ENCODE measurements at places on chromosomes 16 and 17.

DNA sequence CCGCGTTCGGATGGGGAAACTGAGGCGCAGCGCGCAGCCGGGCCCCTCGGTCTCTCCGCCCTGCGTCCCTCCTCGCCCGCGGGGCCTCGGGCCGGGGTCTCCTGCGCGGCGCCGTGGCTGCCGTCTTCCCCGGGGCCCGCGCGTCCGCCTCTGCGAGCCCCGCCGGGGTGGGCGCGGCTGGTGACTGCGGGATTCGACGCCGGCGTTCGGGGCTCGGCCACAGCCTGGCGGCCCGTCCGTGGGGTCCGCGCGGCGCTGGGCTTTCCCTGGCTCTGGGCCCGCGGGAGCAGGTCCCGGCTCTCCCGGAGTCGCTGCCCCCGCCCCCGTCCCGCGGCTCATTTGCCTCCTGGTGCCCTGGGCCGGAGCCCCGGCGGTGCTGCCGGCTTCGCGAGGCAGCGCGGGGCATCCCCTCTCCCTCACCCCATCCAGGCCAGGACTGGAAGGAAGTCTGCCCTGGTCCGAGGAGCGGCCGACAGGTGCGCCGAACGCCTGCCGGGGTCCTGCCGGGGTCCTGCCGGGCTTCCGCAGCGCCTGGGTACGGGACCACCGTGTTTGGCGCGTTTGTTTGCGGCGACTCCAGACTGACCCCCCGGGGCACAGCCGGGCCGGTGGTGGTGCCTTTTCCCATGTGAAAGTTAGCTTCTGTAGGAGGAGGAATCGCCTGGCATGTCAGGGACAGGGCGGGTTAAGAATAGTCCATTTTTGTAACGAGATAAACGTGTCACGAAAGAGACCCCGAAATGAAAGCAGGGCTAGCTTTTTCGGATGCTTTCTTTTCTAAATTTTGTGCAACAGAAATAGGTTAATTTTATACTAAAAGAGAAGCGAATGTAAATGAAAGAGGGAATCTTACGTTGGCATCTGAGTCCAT is 671 bp downstream of the CHMP6 start:
- DNase-seq = no peak

DNA sequence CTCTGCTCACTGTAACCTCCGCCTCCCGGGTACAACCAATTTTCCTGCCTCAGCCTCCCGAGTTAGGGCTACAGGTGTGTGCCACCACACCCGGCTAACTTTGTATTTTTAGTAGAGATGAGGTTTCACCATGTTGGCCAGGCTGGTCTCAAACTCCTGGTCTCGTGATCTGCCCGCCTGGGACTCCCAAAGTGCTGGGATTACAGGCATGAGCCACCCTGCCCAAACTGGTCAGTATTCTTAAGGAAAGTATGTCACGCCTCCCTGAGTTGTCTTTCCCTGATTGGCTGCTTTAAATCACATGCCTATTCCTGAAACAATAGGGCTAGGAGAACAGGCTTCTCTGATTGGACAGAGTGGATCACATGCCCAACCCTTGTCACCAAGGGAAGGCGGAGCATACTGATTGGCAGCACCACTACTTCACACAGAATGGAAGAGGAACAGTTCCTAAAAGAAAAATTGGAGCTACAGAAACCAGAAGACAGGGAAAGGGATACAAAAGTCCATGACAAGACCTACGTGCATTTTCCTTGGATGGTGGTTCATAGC is 17.6 kb upstream of the CYB5B start:
- DNase-seq = no peak

DNA sequence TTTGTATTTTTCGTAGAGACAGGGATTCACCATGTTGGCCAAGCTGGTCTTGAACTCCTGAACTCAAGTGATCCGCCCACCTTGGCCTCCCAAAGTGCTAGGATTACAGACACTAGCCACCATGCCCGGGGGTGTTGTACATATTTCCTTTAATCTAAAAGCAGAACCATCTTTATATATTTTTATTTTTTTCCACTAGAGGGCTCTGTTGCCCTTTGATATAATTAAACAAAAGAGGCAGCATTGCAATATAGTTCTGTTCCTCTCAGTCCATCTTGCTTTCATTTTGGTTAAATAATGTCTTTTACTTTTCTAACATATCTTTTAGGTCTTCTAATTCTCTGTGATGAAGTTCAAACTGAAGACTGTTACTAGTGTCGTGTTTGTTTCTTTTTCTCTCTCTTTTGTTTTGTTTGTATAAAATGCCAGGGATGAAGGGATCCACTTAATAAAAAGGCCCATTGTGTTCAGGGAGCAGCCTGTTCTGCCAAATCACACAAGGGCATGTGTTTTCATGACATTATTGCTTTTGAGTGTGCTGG is 23.4 kb downstream of the WWOX start:
- DNase-seq = no peak

- DNase-seq = no peak
Measured at GRCh38 chr17:38602453-38602852, 3.3 kb downstream of the SRCIN1 start.

- no peak for DNase-seq
Measured at GRCh38 chr16:28522792-28523191, 16.0 kb downstream of the NUPR1 start.

DNA sequence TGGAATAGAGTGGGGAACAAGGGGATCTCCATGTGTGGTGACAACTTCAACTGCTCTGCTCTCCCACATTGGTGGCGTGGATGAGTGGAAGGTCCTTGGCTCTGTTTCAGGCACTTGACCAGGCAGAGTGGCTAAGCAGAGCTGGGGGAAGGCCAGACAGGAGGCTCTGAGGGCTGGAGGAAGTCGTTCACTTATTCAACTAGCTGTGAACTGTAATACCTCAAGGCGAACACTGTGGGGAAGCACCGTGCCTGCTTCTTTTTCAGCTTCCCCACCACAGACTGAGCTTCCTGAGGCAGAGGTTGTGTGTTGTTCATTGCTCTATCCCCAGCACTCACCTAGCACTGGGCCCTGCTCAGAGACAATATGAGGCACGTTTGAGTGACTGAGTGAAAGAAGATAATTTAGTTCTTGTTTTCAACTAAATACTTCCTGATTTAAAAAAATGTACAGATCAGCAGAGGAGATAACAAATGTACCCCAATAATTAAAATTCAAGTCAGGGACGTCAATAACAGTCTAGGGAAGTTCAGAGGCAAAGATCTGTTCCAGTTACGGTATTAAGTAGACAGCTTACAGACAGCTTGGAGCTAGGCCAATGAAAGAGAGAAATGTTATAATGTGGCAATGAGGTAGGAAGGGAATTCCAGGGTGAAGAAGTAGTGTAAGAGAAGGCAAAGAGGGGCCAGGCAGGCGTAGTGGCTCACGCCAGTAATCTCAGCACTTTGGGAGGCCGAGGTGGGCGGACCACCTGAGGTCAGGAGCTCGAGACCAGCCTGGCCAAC is 34.7 kb downstream of the MYO18A start:
- DNase-seq = peak; percentile 87

- no peak for DNase-seq
Measured at GRCh38 chr17:34645594-34645993, 66.2 kb downstream of the TMEM132E start.

DNA sequence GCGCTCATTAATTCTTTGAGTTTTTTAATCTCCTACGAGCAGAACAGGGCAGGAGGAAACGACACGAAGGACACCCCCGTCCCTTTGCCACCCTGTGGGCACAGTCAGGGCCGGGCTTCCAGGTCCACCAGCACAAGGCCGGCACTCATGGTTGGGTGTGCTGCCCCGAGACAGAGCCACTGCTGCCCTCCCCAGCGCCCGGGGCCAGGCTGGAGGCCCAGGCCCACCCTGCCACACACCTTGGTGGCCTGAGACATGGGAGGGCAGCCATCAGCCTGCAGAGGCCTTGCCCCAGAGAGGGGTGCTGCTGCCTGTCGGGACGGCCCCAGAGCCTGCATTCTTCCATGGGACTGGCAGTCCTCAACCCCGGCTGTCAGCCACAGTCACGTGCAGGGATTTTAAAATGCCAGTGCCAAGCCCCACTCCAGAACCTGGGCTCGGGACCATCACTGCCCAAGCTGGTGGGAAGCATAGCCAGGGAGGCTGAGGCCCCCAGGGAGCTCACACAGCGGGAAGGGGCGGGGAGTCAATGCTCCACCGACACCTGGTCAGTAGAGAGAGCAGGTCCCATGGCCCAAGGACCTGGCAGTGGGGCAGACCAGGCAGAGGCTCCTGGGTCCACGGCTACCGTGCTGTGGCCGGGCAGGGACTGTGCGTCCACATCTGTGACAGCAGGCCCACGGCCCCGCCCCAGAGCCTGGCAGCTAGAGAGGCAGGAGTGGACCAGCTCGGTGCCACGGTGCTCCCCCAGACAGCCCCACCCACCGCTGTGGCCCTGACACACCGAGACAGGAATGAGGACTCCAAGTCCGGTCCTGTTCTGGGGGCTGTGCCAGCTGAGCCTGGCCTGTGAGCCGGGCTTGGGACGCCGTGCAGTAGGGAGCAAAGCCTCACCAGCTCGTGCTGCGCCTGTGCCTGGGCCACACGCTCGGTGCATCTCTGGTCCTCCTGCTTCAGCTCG is 27.5 kb downstream of the CEP131 start:
- no peak for DNase-seq

GRCh38 chr17:50130559-50131305 is 772 bp upstream of the SAMD14 start:
- DNase-seq = no peak

- DNase-seq = no peak
Measured at GRCh38 chr17:19781488-19782458, 33.7 kb upstream of the ALDH3A1 start.

- no peak for DNase-seq
Measured at GRCh38 chr16:74601126-74601871, 5.6 kb downstream of the GLG1 start.

- no peak for DNase-seq
Measured at GRCh38 chr17:38707678-38708351, 2.7 kb downstream of the MLLT6 start.

DNA sequence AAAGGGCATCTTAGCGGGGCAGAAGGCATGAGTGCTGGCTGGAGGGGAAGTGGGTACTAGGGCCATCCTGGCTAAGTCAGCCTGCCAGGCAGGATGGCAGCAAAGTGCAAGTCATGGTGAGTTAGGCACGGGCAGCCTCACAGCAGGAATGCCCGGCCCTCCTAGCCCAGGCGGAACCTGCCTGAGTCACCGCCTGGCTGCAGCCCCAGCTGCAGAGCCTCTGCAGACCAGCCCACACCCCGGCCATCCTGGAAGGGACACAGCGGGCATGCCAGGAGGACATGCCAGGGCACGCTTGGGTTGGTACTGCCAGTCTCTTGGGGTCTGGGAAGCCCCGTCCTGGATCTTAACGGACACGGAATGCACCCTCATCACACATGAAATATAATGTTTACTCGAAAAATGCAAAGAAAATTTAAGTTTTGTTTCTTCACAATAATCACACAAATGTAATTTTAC is 5.0 kb upstream of the ALDH3A1 start:
- peak; percentile 90 for DNase-seq

GRCh38 chr17:76407509-76407908 is 23.1 kb downstream of the SPHK1 start:
- DNase-seq = no peak

DNA sequence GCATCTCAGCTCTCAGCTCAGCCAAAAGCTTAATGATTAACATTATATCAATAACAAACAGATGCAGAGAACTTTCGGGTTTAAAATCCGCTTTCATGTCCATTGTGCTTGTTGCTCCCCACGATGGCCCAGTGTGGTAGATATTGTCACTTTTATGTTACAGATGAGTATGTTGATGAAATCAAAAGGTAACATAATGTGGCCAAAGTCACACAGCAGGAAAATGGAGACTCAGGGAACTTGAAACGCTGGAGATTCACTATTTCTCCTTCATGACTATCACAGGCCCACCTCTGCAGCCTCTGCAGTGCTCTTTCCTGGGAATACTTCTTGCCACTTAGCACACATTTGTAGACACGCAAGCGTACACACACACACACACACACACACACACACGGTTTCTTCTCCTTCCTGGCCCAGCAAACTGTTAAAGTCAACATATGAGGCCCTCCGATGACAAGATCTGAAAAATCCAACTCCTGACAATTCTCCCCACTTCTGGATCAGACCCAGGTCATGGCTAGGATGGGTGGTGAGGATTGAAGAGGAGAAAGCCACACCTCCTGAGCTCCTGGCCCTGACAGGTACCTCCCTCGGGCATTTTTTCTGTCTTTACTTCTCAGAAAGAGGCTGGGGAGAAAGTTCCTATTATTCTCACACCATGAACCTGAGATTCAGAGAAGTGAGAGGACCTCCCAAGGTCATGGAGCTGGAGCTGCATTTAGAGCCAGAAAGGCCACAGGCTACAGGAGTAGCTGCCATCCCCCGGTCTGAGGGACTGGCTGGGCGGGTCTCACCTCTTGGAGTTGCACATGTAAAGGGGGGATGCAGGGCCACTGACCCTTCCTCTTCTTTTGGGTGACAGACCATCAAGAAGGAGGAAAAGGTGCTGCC is 9.7 kb downstream of the DRC7 start:
- DNase-seq = no peak

DNA sequence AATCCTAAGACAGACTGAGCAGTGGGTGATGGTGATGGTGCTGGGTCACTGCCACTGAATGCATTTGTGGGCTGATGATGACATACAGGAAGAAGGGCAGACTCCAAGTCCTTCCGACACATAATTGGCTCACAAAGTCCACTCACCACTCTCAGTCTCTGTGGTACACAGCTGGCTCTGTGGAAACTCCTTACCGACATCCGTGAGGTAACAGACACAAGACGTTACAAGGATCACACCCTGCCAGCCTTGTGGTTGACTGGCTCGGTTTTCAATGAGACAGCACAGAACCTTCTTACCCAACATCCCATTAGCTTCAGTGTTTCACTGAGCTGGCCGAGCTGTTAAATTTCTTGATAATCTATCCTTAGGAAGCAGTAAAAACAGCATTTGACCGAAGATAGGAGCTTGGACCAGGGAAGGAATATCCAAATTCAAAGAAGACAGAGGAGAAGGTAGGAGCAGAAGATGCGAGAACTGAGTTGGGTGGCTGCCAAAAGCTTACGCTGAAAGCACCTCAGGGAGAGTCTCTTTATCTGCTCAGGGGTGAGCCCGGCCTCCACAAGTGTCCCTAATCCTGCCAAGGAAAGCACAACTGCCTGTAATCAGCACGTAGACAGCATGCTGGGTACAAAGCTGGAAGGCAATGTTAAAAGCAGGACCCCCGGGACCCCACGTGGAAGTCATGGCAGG is 5.5 kb upstream of the MXRA7 start:
- peak; percentile 77 for DNase-seq

- DNase-seq = no peak
Measured at GRCh38 chr17:56754523-56755208, 79.1 kb downstream of the C17orf67 start.
